AG04449 (cell line): ENCODE measurements at places on chromosomes 13 and 19.

DNA sequence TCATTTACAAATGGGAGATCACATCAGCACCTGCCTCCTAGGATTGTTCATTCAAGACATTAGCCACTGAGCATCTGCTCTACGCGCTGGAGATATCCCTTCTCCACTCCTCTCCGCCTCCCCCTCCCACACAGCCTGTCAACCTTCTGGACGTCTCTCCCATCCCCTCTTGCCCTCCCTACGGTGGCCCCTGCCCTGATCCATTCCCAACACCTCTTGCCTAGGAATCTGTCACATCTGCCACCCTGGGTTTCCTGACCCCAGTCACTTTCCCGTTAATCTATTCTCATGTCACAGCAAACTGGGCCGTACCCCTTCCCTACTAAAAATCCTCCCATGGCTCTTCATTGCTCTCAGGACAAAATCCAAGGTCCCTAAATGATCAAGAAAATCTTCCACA is 10.3 kb downstream of the DYRK1B start:
- DNase-seq: no peak

DNA sequence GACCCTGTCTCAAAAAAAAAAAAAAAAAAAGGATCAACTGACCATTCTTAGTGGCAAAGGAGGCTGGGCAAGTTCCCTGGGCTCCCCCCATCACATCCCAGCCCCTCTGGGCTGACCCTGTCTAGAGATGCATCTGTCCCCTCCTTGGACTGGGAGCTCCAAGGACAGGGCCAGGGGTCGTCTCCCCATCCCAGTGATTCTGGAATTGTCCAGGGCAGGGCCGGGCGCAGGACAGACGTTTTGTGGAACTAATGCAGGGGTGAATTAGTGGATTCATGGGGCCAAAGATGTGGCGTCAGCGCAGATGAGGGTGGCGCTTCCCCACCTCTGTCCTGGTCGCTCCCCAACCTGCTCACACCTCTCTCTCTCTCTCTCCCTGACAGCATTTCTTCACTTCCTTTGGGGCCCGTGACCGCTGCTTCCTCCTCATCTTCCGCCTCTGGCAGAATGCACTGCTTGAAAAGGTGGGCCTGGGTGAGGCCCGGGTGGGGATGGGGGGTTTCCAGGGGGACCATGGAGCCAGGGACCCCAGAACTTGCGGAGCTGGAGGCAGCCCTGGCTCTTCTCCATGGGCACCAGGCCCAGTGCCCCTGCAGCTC is 11.1 kb downstream of the GRAMD1A start:
- no peak for DNase-seq

GRCh38 chr13:68214691-68215415 is 984.7 kb upstream of the PCDH9 start:
- no peak for DNase-seq

- DNase-seq: no peak
Measured at GRCh38 chr13:32126756-32127155, 95.2 kb downstream of the FRY start.

DNA sequence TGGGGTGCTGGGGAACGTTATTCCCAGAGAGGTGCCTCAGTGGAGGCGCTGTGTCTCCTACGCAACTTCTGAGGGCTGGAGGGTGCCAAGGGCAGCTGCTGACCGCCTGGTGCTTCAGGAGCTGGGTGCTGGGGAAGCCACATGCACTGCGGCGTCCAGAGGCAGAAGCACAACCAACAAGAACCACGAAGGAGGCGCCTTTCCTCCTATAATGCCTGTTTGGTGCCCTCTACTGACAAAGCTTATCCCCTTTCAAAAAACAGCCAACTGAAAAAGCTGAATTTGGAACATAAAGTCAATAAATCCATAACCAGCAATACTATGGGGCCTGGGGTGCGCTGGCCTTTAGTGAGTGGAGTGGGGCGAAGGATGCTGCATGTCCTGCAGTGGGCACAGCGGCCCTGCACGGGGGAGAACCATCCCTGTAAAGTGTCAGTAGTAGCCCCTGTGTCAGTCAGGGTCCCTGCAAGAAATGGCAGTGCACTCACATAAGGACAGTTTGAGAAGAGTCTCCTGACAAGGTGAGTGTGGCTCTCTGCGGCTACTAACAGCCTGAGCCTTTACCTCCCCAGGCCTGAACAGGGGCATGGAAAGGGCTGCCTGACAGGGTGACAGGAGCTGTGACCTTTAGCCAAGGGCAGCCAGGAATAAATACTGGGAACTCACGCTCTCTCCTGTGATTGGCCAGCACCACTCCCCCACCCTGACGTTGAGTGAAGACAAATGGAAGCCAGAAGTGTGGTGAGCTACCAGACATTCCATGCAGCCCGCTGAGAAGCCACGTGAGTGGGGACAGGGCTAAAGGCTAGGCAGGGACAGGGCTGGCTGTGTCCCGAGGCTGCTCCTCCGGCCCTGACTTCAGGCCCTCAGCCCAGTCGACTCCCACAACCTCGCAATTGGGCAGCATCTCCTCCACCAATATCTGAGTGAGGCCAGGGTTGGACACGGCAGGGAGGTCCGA is 4.5 kb upstream of the B3GNT8 start:
- no peak for DNase-seq

DNA sequence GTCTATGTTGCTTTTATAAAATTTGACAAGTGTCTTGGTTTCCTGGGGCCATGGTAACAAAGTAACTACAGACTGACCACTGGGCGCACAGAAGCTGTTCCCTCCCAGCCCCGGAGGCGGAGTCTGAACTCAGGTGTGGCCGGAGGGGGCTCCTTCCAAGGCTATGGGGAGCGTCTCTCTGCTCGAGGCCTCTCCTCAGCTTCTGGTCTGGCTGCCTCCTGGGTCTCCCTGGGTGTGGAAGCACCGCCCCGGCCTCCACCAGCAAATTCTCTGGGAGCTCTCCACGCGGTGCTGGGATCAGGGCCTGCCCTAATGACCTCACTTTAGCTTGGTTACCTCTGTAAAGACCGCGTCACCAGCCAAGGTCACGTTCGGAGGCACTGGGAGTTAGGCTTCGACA is 45.7 kb upstream of the F7 start:
- no peak for DNase-seq

DNA sequence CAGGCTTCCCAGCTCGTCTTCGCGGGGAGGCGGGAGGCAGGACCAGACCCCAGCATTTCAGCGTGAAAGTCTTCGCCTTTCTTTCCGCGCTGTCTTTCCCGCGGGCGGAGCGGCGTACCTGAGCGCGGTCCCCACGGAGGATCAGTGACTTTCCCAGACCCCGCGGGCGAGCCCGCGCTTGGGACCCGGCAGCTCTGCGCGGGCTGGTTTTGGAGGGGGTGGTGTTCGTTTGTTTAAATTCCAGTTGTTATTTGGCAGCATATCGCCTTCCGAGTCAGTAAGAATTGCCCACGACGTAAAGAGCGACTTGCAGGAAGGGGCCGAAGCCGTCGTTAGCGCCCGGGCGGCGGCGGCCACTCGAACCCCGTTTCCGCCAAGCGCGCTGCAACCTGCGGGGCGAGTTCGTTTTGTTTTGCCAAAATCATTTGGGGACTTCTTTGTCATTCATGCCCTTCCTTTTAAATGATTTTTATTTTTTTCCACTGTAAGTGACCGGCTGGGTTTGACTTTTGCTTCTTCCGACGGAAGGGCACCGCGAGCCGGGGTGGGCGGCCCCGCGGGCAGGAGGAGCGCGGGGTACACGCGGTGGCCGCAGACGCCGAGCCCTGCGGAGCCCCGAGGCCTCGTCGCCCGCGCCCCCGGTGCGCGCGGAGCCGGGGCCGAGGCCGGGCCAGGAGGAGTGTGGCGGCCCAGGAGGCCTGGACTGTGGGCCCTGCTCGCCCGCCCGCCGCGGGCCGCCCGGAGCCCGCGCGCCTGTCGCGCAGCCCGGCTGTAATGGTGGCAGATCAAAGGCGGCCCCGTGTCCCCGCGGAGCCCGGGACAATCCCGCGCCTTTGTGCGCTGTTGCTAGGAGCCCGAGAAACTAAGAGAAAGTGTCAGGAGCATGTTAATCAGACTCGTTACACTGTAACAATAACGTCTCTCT is 75.9 kb downstream of the ZIC5 start:
- no peak for DNase-seq

DNA sequence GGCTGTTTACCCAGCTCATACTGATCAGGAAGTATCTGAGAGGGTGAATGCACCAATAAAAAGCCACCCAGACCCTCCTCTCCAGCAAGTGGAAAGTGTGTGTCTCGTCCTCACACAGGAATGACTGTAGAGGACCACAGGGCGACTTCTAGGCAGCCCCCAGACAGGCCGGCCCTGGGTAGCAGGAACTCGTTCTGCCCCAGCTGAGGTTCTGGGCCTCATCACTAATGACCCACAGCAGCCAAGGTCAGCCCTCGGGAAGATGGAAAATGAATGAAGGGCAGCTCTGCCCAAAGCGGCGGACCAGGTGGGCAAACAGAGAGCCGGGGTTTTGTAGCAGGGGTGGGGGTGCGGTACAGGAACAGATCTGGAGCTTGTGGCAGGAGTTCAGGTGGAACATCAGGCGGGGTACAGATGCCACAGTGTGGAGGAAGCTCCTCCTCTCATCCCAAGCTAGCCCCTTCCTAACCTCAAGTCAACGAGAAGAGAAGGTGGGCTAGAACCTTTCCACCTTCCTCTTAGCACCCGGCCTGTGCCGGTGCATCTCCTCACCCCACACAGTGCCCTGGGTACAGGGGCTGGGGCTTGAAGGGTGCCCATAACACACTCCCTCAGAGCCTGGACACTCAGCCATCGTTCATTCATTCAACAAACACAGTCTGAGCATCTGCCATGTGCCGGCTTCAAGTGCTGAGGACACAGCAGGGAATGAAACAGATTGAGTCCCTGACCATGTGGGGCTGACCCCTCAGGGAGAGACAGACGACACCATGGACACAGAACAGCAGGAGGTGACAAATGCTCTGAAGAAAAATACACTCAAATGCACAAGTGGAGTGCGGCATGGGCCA is 36.2 kb downstream of the RFX2 start:
- DNase-seq: no peak

DNA sequence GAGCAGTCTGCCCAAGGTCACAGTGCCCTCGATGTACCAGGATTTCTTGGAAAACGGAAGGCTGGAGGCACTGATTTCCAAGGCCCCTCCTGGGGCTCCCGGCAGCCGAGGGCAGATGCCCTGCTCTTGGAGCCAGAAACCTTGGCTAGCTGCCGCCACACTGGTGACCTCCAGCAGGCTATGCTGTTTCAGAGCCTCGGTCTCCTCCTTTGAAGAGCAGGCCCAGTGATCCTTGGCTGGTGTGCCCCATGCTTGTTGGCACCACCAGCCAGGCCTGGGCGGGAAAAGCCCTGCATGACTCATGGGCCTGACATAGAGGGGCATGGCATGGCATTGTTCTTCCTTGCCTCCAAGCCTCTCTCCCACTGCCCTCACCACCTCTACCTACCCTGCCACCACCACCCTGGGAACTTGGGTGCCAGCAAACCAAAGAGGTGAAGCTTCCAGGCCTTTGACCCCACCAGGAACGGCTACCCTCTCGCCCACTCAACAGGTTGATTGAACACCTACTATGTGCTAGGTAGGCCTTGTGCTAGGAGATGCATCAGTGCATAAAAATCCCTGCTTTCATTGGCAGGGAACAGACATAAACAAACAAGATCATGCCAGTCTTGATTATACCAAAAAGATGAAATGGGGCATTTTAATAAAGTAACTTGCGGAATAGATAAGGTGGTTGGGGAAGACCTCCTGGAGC is 1.6 kb upstream of the CLEC11A start:
- DNase-seq: no peak

DNA sequence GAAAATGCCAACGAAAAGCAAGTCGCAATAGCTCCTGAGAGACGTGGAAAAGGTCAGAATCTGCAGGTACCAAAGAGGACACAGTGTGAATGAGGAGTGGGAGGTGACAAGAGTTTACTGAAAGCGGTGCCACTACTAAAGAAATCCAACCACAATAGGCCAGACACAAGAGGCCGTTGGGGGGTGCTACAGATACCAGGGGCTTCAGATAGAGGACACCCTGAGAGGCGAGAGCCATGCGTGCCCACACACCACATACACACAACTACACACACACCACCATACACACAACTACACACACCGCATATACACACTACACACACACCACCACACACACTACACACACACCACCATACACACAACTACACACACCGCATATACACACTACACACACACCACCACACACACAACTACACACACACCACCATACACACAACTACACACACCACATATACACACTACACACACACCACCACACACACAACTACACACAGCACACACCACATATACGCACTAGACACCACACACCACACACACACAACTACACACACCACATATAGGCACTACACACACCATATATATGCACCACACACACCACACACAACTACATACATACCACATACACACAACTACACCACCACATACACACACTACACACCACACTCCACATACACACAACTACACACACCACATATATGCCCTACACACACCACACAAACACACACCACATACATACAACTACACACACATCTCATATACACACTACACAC is 28.5 kb downstream of the CRYL1 start:
- DNase-seq: no peak

GRCh38 chr19:43820098-43820883 is 6.8 kb upstream of the ZNF283 start:
- DNase-seq: no peak
